IMR-90 (cell line): ENCODE measurements at places on chromosomes 13 and 19. TPM values are rescaled to one million over a fixed set of nuclear protein-coding genes. Genes with fewer than 3 reads are reported as not detected.

- no peaks in the 10 kb centered on the region for H3K27me3 ChIP-seq
- no peak overlapping the region for H3K4me3 ChIP-seq
- no peak overlapping the region for H3K27ac ChIP-seq
- no peaks in the 10 kb centered on the region for H3K4me1 ChIP-seq
- no peak for DNase-seq
- H3K36me3 ChIP-seq: no peaks in the 10 kb centered on the region
Observed at GRCh38 chr13:35784286-35784951, 307.9 kb upstream of the MAB21L1 start.

Gene TMPRSS9
- total RNA-seq: not detected in 2 replicates

- no peaks in the 10 kb centered on the region for H3K4me1 ChIP-seq
- no peak for DNase-seq
- H3K27ac ChIP-seq: no peak overlapping the region
- no peak overlapping the region for H3K4me3 ChIP-seq
Observed at GRCh38 chr19:13803038-13803437, 7.8 kb downstream of the ZSWIM4 start.

Gene SERTAD1
- 25.6 and 27.4 TPM in 2 replicates for total RNA-seq

Gene OVOL3
- total RNA-seq: not detected in 2 replicates

Gene PSG11
- 0.18 and 0.28 TPM in 2 replicates for total RNA-seq

- no peak overlapping the region for H3K4me3 ChIP-seq
- H3K36me3 ChIP-seq: no peaks in the 10 kb centered on the region
- no peak for DNase-seq
- peaks cover 3% of the 10 kb centered on the region; the same call in 1 of the 2 replicates for H3K4me1 ChIP-seq
- no peak overlapping the region for H3K27ac ChIP-seq
Observed at GRCh38 chr19:4297901-4298809, 4.0 kb downstream of the TMIGD2 start.

Gene CDC16
- 41.6 and 52.8 TPM in 2 replicates for total RNA-seq

- peak; percentile 87 for DNase-seq
- no peaks in the 10 kb centered on the region for H3K27me3 ChIP-seq
- H3K27ac ChIP-seq: no peak overlapping the region
- H3K4me3 ChIP-seq: peak overlapping the region; percentile 26
- H3K36me3 ChIP-seq: peaks cover 5% of the 10 kb centered on the region
Observed at GRCh38 chr13:99356262-99357091, 49.3 kb upstream of the GPR183 start.

- peaks cover 8% of the 10 kb centered on the region for H3K4me1 ChIP-seq
- peaks cover 52% of the 10 kb centered on the region for H3K36me3 ChIP-seq
- H3K4me3 ChIP-seq: no peak overlapping the region
- no peak overlapping the region for H3K27ac ChIP-seq
- no peaks in the 10 kb centered on the region for H3K27me3 ChIP-seq
- DNase-seq: no peak
Observed at GRCh38 chr19:43664018-43664417, 6.0 kb downstream of the PLAUR start.

GRCh38 chr19:1243768-1244692 lies 2.5 kb downstream of the ATP5F1D start:
- H3K36me3 ChIP-seq: no peaks in the 10 kb centered on the region; the same call in 1 of the 2 replicates
- H3K4me3 ChIP-seq: no peak overlapping the region
- H3K27ac ChIP-seq: peak overlapping the region; percentile 63
- no peaks in the 10 kb centered on the region for H3K27me3 ChIP-seq
- H3K4me1 ChIP-seq: peaks cover 26% of the 10 kb centered on the region

- no peak within 1 kb of the TSS; the same call in 1 of the 2 replicates for H3K27ac ChIP-seq
- H3K36me3 ChIP-seq: no peaks in the 10 kb centered on the region
- H3K4me1 ChIP-seq: no peaks in the 10 kb centered on the region
- H3K27me3 ChIP-seq: peaks cover 14% of the 10 kb centered on the region
Observed at GRCh38 chr13:52010890-52011631, at the start of gene ATP7B. Gene ATP7B (minus strand): TSS chr13:52011450. CDS start chr13:52011337, 113 bp downstream.

GRCh38 chr19:4640247-4641000 lies 1.1 kb downstream of the TNFAIP8L1 start:
- H3K4me3 ChIP-seq: peak overlapping the region; percentile 74; the same call in 1 of the 2 replicates
- no peaks in the 10 kb centered on the region for H3K36me3 ChIP-seq
- no peak for DNase-seq
- H3K27ac ChIP-seq: no peak overlapping the region
- H3K27me3 ChIP-seq: no peaks in the 10 kb centered on the region

DNA sequence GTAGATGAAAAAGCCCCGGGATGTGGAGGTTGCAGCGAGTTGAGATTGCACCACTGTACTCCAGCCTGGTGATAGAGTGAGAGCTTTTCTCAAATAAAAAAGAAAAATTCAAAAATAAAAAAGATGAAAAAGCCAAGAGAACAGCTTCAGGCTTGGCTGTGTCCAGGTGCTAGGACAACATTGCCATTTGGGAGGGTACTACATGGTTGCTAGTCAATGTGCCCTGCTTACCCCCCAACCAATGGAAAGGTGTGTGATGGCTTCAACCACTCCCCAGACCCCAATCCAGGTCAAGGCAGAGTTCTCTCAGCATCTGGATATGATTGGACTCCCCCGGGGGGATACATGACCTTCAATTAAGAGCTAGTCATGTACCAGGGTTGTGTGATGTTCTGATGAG lies 2.3 kb upstream of the ANKLE1 start:
- H3K27ac ChIP-seq: no peak overlapping the region
- no peak for DNase-seq
- H3K27me3 ChIP-seq: no peaks in the 10 kb centered on the region
- no peaks in the 10 kb centered on the region for H3K4me1 ChIP-seq
- H3K4me3 ChIP-seq: no peak overlapping the region

Gene IRS2
- 0.36 and 0.83 TPM in 2 replicates for total RNA-seq

DNA sequence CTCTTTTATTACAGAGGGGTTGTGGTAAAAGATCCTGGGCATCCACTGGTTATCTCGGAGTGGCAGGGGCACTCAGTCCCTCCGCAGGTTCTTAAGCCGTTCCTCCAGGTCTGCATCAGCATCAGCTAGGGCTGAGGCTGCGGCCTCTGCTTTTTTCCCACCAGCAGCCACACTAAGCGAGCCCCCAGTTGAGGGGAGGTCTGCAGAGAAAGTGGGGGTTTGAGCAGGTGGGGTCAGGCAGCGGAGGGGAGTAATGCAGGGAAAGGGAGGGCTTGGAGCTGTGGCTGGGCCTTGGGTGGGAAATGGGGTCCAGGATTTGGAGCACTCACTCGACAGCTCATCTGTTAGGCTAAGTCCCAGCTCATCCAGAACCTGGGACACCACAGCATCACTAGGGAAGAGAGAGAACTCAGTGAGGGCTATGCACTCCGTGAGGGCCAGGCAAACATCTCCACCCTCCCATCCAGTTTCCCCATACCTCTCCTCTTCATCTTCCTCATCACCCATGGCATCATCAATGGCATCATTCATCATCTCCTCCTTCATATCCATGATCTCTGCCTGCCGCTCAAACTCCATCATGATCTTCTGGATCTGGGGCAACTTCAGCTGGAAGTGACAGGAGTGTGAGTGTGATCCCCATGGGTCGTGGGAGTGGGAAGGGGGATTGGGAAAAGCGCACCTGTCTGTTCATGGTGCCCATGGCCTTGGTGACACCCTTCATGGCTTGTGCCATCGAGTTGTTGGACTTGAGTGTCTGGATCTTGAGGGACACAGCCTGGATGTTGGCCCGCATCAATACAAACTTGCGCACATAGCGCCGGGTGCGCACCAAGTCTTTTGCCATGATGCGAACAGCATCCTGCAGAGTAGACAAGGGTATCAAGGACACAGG lies 3.1 kb downstream of the CHMP2A start:
- no peak overlapping the region for H3K4me3 ChIP-seq
- DNase-seq: no peak
- peaks cover 68% of the 10 kb centered on the region for H3K36me3 ChIP-seq

Gene CACNG8
- total RNA-seq: not detected in 2 replicates

Gene ZNF726
- 1.9 and 2.0 TPM in 2 replicates for total RNA-seq

Gene KLK12
- not detected in 2 replicates for total RNA-seq

GRCh38 chr13:27264648-27265047 lies 6.0 kb upstream of the RASL11A start:
- H3K27ac ChIP-seq: no peak overlapping the region
- no peak overlapping the region for H3K4me3 ChIP-seq
- DNase-seq: no peak

GRCh38 chr19:18274219-18274780 lies at the start of gene IQCN:
Gene IQCN (minus strand): TSS chr19:18274452. CDS start chr19:18269478, 4,974 bp downstream.
- no peak within 1 kb of the TSS for H3K4me3 ChIP-seq
- no peak for DNase-seq
- no peaks in the 10 kb centered on the region for H3K27me3 ChIP-seq
- peaks cover 20% of the 10 kb centered on the region for H3K4me1 ChIP-seq

DNA sequence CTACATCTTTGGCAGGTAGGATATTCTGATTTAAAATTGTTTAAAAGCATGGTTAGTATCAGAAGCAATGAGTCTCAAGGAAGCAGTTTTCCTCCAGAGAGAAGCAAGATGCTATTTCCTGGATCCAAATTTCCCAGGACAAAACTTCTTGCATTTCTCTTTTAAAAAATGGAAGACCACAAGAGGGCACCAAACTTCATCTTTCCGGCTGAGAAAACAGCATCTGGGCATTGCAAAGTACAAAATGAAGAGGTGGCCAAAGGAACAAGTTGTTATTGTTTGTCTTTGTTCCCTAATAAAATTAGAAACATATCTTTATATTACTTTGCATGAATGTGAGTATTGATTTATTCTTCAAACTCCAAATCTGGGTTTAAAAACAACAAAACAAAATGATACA lies 60.0 kb upstream of the LRCH1 start:
- peaks cover 2% of the 10 kb centered on the region for H3K27me3 ChIP-seq
- H3K36me3 ChIP-seq: no peaks in the 10 kb centered on the region
- peaks cover 2% of the 10 kb centered on the region; the same call in 1 of the 2 replicates for H3K4me1 ChIP-seq
- H3K27ac ChIP-seq: no peak overlapping the region
- no peak overlapping the region for H3K4me3 ChIP-seq
- DNase-seq: peak; percentile 48

GRCh38 chr13:52846567-52847321 lies 1.7 kb downstream of the PCDH8 start:
- no peak overlapping the region for H3K27ac ChIP-seq
- H3K36me3 ChIP-seq: no peaks in the 10 kb centered on the region
- peaks cover 45% of the 10 kb centered on the region for H3K27me3 ChIP-seq
- H3K4me3 ChIP-seq: no peak overlapping the region

Gene SULT2A1
- not detected in 2 replicates for total RNA-seq

GRCh38 chr13:41774605-41775218 lies 186.2 kb downstream of the VWA8 start:
- no peaks in the 10 kb centered on the region for H3K4me1 ChIP-seq
- no peak for DNase-seq
- no peaks in the 10 kb centered on the region for H3K36me3 ChIP-seq
- no peak overlapping the region for H3K27ac ChIP-seq
- H3K4me3 ChIP-seq: no peak overlapping the region
- no peaks in the 10 kb centered on the region for H3K27me3 ChIP-seq

GRCh38 chr13:52925775-52926285 lies 77.4 kb upstream of the PCDH8 start:
- no peaks in the 10 kb centered on the region for H3K27me3 ChIP-seq
- H3K4me1 ChIP-seq: no peaks in the 10 kb centered on the region
- H3K36me3 ChIP-seq: no peaks in the 10 kb centered on the region
- DNase-seq: no peak

Gene SLC25A41
- total RNA-seq: not detected in 2 replicates

Gene ABCA7
- total RNA-seq: 0.36 and 0.56 TPM in 2 replicates

Gene WDR87
- not detected in 2 replicates for total RNA-seq

- no peak overlapping the region for H3K4me3 ChIP-seq
- H3K27ac ChIP-seq: no peak overlapping the region
- peak; percentile 84 for DNase-seq
- H3K36me3 ChIP-seq: no peaks in the 10 kb centered on the region
Observed at GRCh38 chr19:35063940-35064818, 22.7 kb downstream of the HPN start.
